ENCODE measurements at places on chromosomes 3 and 15.
A peak's percentile ranks its signal among the peaks of the same experiment; 100 is the strongest.

DNA sequence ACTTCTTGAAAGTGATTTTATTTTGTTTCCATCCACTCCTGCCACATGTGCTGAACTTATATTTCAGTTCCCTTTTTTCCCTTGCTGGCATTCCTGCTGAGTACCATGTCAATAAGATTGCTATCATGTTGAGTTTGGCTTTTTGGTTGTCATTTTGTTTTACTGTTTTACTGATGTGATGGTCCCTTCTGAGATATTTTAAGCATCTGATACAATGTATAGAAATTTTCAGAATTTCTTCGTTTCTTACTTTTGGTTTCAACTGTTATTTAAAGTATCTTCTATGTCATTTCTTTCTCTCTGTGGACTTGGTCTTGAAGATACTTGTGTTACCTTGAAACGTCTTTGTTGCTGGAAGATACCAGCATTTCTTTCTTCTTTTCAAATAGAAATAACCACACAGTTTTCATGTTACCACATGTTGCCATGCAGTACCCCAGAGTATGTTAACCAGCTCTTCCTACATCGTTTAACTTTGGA is 14.1 kb downstream of the SIDT1 start:
- DNase-seq: no peak

DNA sequence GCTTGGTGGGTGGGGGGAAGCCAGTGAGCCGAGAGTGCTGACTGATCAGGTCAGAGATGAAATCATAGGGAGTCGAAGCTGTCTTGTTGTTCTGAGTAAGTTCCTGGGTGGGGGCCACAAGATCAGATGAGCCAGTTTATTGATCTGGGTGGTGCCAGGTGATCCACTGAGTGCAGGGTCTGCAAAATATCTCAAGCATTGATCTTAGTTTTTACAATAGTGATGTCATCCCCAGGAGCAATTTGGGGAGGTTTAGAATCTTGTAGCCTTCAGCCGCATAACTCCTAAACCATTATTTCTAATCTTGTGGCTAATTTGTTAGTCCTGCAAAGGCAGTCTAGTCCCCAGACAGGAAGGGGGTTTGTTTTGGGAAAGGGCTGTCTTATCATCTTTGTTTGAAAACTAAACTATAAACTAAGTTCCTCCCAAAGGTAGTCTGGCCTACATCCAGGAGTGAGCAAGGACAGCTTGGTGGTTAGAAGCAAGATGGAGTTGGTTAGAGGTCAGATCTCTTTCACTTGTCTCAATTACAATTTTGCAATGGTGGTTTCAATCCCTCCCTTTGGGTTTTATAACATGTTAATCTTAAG is 18.7 kb upstream of the MTMR14 start:
- no peak for DNase-seq

- DNase-seq: no peak
Measured at GRCh38 chr3:123663977-123664376, 79.1 kb upstream of the HACD2 start.

GRCh38 chr3:176399193-176399592 is 798.1 kb downstream of the TBL1XR1 start:
- DNase-seq: no peak

DNA sequence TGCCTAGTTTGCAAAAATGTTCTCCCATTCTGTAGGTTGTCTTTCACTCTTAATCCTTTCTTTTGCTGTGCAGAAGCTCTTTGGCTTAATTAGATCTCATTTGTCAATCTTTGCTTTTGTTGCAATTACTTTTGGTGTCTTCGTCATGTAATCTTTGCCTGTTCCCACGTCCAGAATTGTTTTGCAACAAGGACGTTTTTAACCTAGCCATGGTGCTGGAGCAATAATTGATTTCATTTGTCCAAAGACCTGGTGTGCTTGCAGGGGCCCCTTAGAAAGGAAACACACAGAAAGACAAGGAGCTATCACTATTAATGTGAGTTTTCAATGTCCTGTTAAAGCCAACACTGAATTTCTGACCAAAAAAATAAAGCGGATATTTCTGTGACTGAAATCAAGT is 89.1 kb upstream of the GALNT15 start:
- no peak for DNase-seq

- no peak for DNase-seq
Measured at GRCh38 chr3:119409844-119410243, 53.6 kb downstream of the TMEM39A start.

GRCh38 chr3:923161-923910 is 169.5 kb upstream of the CNTN6 start:
- DNase-seq: no peak

DNA sequence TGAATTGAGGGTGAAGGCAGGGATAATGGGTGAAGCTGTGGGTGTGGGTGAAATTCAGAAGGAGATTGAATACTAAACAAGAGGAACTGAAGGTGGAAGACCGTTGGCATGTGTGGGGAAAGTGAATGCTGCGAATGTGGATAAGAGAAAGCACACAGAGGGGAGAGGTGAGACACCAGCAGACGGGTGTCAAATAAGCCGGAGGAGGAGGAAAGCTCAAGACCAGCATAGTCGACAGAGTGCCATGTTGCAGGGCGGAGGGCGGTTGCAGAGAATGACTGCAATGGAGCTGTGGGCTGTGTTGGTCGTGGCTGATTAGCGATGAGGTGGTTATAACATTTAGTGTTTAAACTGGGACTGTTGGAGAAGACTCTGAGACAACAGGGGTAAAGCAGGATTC is 16.4 kb upstream of the HCN4 start:
- no peak for DNase-seq

- peak; percentile 63 for DNase-seq
Measured at GRCh38 chr3:45180051-45180450, 33.9 kb upstream of the CDCP1 start.

GRCh38 chr3:37899101-37899707 is 37.5 kb downstream of the CTDSPL start:
- DNase-seq: no peak

DNA sequence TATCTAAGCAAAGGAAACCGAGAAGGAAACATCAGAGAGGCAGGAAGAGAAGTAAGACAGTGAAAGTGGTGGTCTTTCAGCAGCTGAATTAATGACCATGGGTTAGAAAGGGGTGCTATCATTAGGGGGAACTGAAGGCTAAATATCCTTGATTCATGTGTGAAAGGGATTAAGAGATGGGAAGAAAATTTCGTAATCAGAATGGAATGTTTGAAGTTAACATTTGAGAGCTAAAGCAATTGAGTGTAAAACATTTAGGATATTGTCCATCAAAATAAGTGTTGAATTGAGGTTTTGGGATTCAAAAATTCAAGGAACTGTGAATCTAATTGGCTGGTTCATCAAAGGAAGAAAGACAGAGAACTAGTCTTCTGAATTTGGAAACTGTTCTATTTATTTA is 4.1 kb upstream of the ECT2 start:
- no peak for DNase-seq

GRCh38 chr15:100731267-100732152 is 129.1 kb downstream of the ASB7 start:
- no peak for DNase-seq

DNA sequence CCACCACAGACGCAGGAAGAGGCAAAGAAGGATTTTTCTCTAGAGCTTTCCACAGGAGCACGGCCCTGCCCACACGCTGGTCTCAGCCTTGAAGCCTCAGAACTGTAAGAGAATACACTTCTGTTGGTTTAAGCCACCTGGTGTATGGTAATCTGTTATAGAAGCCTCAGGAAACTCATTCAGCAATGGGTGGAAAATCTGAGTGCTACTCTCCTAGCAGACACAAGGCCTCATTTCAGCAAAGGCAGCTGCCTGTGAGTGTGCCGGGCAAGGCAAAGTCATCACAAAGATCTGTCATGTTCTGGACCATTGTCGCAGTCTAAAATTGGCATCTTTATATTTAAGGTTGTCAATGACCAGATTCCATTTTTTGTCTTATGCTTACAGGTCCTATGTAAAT is 31.0 kb downstream of the ATP10A start:
- no peak for DNase-seq

DNA sequence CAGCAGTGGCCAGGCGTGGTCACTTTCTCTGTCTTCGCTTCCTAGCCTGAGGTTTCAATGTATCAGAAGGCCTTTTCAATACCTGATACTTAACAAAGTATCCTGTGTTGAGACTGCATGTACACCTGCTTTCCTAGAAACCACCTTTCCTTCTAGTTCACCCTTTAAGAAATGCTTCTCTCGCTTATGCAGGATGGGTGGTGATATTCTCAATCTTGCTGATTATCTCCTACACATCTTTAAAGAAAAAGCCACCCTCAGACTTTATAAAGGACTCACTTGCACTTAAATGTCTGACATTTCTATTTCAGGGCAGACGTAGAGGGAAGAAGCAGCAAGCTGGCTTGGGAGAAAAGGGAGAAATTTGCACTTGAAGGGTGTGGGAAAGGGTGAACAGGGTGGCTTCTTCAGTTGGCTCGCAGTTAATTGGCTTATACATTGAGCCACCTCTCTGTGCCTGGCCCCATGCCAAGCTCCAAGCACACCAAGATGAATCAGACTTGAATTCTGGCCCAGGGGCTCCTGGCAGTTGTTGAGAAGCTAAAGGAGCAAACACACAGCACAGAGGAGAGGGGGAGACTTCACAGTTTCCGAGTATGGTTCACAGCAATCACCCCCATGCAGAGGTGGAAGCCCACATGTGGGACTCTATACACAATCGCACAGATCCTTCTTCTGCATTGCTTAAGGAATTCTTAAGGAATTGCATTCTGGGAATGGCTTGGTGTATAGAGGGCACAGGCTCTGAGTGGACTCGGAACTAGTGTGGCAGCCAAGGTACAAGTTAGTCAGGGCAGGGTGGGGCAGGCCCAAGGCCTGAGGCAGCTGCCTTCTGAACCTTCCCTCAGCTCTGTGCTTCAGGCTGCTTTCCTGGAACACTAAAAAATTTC is 1.3 kb downstream of the ARL6IP5 start:
- peak; percentile 75 for DNase-seq

- DNase-seq: no peak
Measured at GRCh38 chr3:23835802-23836201, 30.0 kb downstream of the UBE2E1 start.

DNA sequence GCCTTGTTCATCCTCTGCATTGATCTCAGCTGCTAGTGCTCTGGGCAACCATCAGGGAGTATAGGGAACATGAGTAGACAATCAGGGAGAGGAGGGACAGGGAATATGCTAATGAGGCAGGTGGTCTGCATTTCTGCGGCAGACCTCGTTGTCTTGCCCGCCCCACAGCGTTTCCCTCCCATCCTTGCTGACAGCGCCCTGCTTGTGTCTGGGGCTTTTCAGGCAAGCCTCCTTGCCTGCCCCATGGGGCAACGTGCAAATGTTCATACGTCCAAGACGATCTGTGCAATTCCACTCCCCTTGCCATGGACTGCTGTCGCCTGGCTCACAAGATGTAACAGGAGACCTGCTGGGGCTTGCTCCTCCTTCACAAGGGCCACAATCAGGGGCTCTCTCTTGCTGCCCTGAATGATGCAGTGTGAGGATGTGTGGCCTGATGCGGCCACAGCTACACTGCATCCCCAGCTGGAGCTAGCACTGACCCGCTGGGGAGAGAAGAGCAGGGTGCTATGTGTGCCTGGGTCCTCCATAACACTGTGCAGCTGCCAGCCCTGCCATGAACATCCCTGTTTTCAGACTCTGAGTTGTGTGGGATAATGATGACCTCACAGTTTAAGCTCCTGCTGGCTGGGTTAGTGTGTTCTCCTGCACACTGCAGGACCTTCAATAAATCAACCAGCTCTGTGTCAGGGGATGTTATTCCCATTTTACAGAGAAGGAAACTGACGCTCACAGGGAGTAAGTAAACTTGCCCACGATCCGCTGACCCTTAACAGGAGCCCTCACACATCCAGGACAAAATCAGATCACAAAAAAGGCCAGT is 211.3 kb downstream of the KLF13 start:
- no peak for DNase-seq

- DNase-seq: peak; percentile 45
Measured at GRCh38 chr3:99172736-99173657, 271.5 kb upstream of the DCBLD2 start.

- no peak for DNase-seq
Measured at GRCh38 chr3:16186565-16186964, 12.1 kb downstream of the GALNT15 start.

- DNase-seq: no peak
Measured at GRCh38 chr3:63135367-63135766, 142.7 kb upstream of the SYNPR start.

DNA sequence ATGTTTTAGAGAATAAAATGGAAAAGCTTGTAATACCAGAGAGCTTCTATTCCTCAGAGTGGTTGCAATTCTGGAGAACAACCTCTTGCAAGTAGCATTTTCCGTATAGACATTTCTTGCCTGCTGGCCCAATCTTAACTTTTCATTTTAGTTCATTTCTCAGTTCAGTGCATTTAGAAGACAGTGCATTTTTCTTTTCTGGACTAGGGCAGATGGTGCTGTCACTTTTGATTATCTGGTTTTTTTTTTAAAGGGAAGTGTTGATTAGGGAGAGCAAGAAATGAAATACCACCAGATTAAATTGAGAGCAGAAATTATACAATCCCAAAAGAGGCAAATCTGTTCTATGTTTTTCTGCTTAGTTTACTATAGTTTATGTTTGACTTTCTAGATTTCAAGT is 172.7 kb downstream of the GHSR start:
- DNase-seq: no peak

GRCh38 chr15:43029476-43029875 is 76.4 kb downstream of the UBR1 start:
- no peak for DNase-seq

DNA sequence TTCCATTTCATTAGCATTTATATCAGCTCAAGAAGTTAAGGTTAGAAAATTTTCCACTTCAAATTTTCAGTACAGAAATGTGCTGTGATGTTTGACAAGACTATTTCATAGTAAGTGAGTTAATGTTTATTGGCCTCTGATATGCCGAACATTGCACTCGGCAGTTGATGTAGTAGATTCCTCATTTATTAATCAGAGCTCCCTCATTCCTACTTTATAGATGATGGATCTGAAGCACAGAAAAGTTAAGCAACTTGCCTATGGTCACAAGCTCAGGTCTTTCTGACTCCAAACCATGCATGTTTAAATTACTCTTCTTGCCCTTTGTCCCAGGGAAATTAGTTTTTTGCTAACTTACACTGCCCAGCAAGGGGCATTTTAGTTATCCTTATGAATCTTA is 92.0 kb downstream of the ATG7 start:
- no peak for DNase-seq

DNA sequence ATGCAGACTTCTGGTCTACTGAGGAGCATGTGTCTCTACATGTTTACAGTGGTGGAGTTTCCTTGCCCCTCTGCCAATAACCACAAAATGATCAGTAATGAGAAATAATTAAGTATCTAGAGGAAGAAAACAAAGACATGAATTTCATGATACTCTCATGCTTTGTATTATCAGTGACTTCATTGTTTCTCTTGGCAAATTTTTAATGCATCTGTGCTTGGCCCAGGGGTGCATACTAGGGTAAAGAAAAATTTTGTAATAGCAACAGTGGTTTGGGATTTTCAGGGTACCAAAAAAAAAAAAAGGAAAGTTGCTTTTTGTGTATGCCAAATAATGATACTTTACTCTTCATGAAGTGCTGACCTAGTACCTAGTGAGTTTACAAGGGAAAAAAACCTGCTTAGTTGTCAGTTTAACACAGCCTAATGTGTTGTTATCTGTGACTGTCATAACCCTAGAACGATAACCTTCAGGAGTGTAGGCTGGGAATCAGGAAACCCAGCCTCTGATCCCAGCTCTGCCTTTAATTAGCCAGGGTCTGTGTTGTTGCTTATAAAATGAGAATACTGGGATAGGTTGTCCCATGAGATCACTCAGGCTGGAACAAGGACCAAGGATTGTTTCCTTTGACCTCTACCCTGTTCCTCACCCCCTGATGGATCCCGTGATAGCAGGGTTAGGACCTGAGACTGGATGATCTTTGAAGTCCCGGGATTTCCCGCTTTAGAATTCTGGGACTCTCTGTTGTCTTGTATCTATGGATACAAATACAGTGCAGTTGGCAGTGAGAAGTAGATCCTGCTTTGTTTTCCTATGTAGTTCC is 117.5 kb downstream of the CMSS1 start:
- DNase-seq: no peak

GRCh38 chr15:70435872-70436271 is 327.5 kb downstream of the UACA start:
- DNase-seq: no peak

Measured in non-pigmented ciliary epithelial cell (primary cell).